ENCODE measurements at places on chromosomes 13 and 19. TPM values are rescaled to one million over a fixed set of nuclear protein-coding genes. Genes with fewer than 3 reads are reported as not detected.

The ACTL9 gene
- total RNA-seq = not detected

The PRDX2 gene
- total RNA-seq = 0.54 TPM

The NKPD1 gene
- total RNA-seq = 0.78 TPM

The RASIP1 gene
- total RNA-seq = 0.31 TPM

The USHBP1 gene
- 0.02 TPM for total RNA-seq

The ZNF567 gene
- total RNA-seq = 7.8 TPM

The GRK1 gene
- total RNA-seq = not detected

The ZNF579 gene
- total RNA-seq = 29.6 TPM

The ZNF224 gene
- 12.7 TPM for total RNA-seq

The ERICH4 gene
- not detected for total RNA-seq

The PEAK3 gene
- 0.18 TPM for total RNA-seq

The CGB3 gene
- total RNA-seq = not detected

The ZNF460 gene
- total RNA-seq = 1.3 TPM

The ZNF470 gene
- total RNA-seq = 1.4 TPM

The CD37 gene
- not detected for total RNA-seq

The ETV2 gene
- 2.6 TPM for total RNA-seq

The PGLYRP1 gene
- not detected for total RNA-seq

The ZNF136 gene
- 1.4 TPM for total RNA-seq

The CASP14 gene
- not detected for total RNA-seq

Measured in A549 treated with Hydrocortisone at 1 μM for 4 hours (cell line).